NCI-H1105 (cell line): ENCODE measurements at places on chromosomes 2 and 18.

DNA sequence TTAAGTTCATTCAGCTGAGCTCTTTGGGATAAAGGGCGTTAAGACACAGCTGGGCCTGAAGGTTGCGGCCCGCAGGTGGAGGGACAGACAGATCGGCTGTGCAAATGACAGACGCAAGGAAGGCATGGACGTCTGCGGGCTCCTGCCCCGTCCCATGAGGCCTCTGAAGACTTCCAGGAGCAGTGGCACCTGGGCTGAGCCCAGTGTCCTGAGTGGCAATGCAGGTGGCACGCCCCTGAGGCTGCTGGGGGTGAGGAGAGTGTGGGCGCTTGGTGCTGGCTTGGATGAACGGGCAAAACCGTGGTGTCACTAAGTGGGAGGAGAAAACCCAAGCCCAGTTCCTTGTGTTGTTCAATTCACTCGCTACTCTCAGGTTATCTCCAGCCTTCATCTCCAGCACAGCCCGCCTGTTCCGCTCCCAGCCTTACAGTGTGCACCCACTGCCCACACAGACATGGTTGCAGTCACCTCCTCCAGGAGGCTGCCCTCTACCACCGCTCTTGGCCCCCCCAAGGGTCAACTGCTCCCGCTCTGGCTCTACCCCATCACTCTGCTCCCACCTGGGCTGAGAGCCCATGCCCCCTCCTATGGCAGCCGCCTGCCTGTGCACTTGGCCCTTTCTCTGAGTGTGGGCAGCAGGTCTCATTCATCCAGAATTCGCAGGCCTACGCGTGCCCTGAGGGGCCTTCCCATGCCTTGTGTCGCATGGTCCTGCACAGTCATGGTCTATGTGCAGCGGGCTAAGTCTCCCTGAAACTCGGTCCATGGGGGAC is 50.3 kb downstream of the PTGR3 start:
- no peak for DNase-seq

- no peak for DNase-seq
These were observed 120.2 kb downstream of the CD8B2 start for GRCh38 chr2:106607371-106607770.

GRCh38 chr2:180255981-180256380 is 248.9 kb upstream of the CWC22 start:
- DNase-seq: no peak

- DNase-seq: no peak
These were observed 397.1 kb downstream of the KCNJ3 start for GRCh38 chr2:155095613-155096012.

GRCh38 chr18:25503567-25504081 is 151.7 kb upstream of the ZNF521 start:
- DNase-seq: peak; percentile 5

- no peak for DNase-seq
These were observed 734 bp downstream of the SLC25A12 start for GRCh38 chr2:171893196-171893823.

DNA sequence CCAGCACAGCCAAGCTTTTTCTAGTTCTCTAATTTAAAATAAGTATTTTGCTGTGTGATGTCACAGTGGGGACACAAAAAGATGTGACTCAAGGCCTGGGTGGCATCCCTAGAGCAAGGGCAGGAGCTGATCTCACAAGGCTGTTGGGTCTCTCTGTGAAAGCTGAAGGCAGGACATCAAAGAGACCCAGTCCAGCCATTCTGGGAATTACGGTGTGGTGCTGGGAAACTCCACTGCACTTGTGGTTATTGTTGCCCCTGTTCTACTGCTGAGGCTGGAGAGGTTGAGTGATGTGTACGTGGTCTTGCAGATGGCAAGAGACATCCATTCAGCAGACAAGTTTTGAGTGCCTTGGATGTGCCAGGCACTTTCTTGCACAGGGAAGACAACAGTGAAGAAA is 352.9 kb downstream of the CYRIA start:
- DNase-seq: no peak

DNA sequence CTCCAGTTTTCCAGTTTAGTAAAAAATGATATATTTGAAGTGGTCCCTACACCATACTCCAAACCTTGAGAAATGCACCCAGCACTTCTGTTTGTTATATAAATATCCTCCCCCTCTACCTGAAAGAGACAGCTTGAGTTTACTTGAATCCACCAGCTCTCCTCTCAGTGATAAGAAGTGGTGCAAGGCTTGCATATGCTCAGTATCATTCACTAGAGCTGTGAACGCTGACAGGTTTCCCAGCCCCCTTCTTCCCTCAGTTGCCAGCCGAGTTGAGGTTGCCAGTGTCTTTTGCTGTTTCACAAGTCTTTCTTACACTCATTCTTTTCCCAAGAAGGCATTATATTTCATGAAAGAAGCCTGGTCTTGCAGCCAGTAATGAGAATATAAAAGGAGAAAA is 880.0 kb downstream of the LRRTM4 start:
- DNase-seq: no peak

DNA sequence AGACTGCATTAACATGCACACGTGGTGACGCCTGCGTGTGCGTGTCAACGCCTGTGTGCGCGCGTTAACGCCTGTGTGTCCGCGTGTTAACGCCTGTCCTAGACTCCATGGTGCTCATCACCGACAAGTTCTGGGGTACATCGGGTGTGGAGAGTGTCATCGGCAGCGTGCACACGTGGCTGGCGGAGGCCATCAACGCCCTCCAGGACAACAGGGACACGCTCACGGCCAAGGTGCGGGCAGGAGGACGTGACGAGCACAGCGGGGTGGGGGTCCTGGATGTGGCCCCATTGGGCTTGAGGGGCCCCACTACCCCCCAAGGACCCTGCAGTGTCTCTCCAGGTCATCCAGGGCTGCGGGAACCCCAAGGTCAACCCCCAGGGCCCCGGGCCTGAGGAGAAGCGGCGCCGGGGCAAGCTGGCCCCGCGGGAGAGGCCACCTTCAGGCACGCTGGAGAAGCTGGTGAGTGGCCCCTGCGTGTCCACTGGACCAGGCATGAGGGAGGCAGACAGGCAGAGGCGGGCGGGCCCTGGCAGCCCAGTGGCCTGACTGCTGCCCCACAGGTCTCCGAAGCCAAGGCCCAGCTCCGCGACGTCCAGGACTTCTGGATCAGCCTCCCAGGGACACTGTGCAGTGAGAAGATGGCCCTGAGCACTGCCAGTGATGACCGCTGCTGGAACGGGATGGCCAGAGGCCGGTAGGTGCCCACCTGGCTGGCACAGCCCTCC is 29.2 kb downstream of the GPC1 start:
- DNase-seq: no peak

GRCh38 chr2:57698935-57699449 is 347.6 kb upstream of the VRK2 start:
- no peak for DNase-seq

DNA sequence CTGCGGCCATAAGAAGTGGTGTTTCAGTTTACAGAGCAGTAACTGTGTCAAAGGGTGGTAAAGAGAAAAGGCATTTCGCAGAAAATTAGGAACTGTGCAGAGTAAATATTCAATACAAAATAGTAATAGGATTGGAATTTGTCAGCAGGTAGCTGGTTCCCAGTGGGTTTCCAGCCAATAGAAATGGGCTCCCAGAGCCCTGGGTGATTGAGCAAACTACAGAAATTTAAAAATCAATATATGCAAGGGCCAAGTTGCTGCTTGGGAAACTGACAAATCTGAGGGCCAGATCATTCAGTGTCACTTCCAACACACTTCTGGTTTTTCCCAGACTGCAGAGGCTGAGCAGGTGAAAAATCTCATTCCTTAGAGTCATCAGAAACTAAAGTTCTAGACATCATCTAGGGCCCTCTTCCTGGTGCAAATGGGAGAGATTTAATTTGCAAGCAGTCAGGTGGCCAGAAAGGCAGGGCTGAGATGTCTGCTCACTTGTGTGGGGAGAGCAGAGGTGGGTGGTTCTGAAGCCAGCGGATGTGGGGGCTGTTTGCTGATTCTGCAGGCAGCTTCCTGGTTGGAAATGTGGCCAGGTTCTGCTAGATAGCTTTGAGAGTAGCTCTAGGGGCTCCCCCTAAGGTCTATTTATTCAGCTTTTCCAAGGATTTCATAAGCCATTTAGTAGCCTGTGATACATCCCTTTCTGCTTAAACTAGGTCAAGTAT is 182.4 kb downstream of the NCK2 start:
- DNase-seq: no peak

GRCh38 chr2:225457482-225457881 is 58.0 kb downstream of the NYAP2 start:
- DNase-seq: no peak

GRCh38 chr2:29162204-29162928 is 47.2 kb downstream of the CLIP4 start:
- no peak for DNase-seq

DNA sequence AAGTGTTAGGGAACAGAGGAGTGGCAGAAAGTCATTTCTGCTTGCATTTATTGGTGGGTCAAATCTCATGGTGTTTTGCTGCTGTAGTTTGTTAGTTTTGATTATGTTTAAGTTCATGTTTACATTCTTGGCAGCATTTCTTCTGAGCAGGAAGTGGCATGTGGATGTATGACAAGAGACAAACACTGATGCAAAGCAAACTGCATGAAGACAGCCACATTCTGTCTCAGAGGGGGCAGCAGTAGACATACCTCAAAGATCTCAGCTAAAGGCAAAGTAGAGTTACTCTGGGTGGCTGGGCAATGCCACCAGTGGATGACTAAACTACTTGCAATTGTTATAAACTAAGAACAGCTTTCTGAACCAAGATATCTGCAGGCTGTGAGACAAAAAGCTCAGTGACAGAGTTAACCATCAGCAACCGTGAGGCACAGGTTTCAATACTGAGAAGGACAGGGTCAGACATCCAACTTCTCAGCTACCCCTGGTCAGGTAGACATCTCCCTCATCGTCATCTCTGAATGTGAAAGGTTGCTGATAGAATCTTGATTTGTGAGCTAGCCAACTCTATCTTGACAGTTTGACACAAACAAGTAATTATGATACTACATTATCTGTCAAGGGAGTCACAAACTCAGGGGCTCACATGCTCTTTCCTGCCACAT is 16.4 kb downstream of the GALNT3 start:
- no peak for DNase-seq

GRCh38 chr18:77397617-77398016 is 148.0 kb downstream of the GALR1 start:
- DNase-seq: no peak

- no peak for DNase-seq
These were observed 114.6 kb downstream of the VIT start for GRCh38 chr2:36811071-36811470.

- DNase-seq: no peak
These were observed 30.0 kb upstream of the ERMN start for GRCh38 chr2:157355618-157356017.

- no peak for DNase-seq
These were observed 83.1 kb upstream of the SP3 start for GRCh38 chr2:174048243-174048642.

DNA sequence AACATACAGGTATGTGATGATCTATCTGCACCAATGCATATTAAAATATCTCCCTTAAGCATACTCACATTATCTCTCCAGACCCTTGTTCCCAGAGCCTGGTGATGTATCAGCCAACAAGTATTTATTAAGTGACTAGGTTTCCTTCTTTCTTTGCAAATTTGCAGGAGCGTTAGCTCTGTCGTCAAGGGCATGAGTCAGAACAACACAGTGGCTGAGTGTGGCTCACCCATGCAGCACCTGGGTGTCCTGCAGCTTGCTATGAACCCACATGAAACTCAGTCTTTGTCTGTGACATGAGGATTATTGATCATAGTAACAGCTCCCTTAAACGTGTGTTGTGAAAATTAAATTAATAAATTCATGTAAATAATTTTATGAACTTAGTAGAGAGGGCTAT is 96.6 kb downstream of the PIEZO2 start:
- DNase-seq: no peak

GRCh38 chr2:74945788-74946331 is 12.6 kb upstream of the POLE4 start:
- no peak for DNase-seq

- DNase-seq: no peak
These were observed 49.4 kb downstream of the AGAP1 start for GRCh38 chr2:235543128-235543750.

DNA sequence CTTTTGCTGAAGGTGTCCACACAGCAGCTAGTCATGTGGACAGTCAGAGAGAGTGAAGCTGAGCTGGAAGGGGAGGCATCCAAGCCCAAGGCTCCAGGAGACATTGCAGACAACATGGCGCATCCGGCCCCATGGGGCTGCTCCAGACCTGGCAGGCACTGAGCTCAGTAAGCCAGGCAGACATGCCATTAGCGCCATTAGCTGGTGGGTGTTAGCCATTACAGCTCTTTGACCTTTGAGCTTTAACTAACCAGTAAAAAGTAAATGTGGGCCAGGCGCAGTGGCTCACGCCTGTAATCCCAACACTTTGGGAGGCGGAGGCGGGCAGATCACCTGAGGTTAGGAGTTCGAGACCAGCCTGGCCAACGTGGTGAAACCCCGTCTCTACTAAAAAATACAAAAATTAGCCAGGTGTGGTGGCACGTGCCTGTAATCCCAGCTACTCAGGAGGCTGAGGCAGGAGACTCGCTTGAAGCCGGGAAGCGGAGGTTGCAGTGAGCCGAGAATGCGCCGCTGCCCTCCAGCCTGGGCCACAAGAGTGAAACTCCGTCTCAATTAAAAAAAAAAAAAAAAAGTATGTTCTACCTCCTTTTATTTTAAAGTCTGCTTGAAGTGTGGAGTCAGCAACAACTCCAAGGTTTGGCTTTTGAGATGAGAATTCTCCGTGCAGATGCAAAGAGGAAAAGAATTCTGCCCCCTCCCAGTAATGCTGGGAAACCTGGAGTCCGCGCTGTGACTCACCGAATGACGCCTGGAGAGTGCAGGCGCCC is 69.4 kb downstream of the TWSG1 start:
- no peak for DNase-seq

GRCh38 chr2:216188559-216188850 is 79.4 kb downstream of the XRCC5 start:
- no peak for DNase-seq

DNA sequence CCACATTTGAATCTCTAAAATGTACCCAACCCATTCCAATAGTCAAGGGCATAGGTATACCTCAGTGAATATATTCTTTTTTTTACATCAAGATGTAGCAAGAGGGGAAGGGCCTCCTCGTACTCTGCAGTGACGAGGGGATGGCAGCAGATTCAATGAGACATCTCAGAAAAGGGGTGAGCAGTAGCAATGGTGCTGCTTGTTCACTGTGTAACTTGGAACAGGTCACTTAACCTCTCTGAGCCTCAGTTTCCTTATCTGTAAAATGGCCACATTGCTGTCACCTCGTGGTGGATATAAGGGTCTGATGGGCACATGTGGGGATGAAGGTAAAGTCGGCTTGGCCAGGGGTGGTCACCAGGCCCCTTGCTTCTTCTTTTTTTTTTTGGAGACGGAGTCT is 221.6 kb downstream of the SEPTIN10 start:
- DNase-seq: no peak

GRCh38 chr2:85796341-85797262 is 42.8 kb downstream of the ATOH8 start:
- DNase-seq: peak; percentile 46

- no peak for DNase-seq
These were observed 173.6 kb downstream of the ANKRD30B start for GRCh38 chr18:14921547-14921946.

- no peak for DNase-seq
These were observed 75.4 kb upstream of the GRB14 start for GRCh38 chr2:164696634-164697033.
